ENCODE measurements at places on chromosomes 1 and 21.

DNA sequence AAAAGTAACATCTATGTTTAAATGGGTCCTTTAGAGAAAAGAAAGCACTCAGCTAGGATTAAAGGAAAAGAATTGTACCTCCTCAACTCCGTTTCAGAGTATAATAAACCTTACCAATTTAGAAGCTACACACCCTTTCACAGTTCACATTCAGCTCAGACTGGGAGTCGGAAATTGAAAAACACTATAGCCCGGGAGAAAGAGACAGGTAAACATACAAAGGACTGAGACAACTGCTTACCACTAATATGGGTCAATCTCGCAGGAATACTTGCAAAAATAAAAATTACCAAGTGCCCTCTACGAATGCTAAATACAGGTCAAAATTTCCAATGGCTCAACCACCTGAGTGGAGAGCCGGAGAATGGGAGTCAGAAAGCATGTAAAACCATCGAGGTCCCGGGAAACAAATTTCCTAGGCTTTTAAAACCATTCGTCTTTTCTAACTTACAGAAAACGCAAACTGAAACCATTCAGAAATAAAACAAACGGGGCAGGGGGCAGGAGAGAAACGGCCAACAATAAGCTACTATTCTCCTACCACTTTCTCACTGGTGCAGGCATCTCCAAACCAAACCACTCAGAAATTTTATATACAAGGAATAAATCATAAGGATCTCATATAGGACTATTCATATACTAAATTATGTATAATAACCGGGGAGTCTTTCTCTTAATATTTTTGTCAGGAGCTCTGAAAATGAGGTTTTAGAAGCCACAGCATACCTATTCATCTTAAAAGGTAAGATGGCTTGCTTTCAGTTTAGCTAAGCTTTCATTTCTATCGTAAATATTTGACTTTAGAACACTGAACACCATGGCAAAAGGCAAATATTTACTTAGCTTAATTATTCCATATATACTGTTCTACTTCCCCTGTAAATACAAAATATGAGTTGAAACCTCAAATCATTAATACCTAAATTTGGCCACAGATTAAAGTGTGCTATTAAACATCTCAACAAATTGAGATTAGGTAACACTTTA lies 136.5 kb downstream of the RERE start:
- DNase-seq = no peak

DNA sequence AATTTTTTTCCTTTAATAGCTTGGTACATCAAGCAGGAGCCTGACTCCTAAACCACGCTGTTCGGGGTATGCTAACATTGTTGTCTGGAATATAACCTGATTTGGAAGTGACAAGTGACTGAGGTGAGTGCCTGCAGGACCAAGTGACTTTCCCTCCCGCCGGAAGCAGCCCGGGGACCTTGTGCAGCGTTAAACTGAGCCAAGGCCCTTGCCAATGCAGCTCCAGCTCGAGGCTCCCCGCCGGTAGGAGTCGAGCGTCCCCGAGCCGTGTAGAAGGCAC lies 716 bp upstream of the MTARC1 start:
- DNase-seq = no peak

- no peak for DNase-seq
Observed at GRCh38 chr21:18518054-18518481, 114.5 kb upstream of the TMPRSS15 start.

DNA sequence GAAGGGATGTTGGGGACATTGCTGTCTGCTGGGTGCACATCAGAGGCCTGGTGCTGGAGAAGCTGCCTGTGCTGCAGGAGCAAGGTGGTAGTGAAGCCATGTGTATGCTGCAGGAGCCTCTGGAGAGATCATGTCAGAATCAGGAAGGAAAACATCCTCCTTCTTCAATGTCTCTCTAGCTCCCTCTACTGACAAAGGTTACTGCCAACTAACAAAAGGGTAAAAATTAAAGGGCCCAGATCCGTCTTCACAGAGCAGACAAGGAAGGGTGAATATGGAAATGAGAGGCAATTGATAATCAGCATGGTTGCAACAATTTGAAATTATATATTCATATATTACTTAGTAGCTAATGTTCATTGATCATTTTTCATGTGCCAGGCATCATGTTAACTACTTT lies 32.2 kb downstream of the FAM177B start:
- peak; percentile 47 for DNase-seq

GRCh38 chr1:230145953-230146476 lies 79.0 kb downstream of the GALNT2 start:
- peak; percentile 90 for DNase-seq

DNA sequence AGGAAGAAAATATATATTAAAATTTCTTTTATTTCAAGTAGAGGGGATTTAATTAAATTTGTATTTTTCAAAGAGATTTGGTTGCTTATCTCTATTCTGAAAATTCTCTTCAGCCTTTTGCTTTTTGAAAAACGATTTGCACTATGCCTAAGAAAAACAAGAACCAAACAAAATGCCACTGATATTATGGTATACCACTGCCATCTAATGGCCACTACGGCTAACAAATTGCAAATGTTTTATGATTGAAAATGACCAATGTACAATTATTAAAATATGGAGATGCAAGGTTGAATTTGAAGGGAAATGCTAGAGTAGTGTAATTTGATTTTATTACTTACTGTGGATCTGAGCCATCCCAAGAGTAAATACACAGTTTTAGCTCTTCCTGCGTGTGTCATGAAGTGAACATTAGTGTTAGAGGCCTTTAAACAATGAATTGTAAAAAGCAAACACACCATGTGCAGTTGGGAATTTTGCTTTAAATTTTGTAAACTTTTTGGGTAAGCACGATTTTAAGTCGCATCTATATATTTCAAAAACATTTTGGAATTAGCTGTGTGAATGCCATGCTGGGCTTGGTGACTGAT lies 137.4 kb upstream of the USP25 start:
- peak; percentile 55 for DNase-seq

DNA sequence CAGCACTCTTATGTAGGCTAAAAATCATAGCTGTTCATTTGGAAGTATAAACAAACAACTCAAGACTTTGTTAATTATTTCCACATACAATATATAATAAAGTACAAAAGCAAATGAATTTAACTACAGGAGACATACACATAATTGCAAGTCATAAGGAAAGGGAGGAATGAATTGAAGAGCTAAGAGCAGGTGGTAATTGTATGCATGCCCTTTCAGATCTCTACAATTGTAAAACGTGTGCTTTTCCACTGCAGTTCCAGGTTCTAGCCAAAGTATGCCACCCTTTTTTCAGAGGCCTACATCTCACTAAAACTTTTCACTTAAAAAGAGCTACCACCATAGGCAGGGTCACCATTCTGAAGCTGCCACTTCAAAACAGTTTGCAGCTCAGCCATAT lies 42.8 kb upstream of the HP1BP3 start:
- DNase-seq = no peak

DNA sequence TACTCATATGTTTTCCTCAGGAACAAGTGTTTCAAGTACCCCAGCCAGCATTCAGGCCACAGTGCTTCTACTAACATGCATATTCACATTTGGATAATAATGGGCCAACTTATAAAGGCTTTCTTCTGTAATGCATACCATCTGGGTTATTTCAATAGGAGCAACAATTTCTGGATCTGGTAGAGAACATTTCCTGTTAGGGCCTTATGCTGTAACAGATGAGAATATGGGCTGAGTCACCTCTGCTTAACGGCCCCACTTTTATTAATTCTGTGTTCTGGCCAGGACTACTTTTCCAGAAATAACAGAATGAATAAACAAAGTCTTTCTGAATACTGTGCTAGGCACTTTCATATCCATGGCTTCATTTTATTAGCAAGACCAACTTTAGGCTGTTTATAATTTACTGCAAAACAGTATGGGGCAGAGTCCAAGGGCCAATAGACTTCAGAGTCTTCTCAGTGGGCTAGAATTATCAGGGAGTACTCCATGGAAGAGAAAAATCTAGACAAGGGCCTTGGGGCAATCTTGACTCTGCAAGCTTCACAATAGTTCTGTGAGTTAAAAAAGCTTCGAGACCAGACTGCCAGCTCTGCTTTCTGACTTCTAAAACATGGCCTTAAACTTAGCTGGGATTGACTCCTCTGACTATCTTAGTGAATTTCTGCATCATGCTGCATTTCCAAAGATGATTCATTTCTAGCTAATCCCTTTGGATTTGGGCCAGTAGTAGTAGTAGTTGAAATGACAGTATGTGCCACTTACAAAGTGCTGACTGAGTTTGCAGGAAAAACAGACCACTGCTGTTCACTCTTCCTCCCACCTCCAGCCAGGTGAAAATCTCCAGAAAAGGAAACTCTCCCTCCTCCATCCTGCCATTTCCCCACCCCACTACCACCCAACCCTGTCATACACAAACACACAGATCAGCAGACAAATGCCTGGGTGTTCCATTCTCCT lies 8.2 kb upstream of the SSX2IP start:
- no peak for DNase-seq

DNA sequence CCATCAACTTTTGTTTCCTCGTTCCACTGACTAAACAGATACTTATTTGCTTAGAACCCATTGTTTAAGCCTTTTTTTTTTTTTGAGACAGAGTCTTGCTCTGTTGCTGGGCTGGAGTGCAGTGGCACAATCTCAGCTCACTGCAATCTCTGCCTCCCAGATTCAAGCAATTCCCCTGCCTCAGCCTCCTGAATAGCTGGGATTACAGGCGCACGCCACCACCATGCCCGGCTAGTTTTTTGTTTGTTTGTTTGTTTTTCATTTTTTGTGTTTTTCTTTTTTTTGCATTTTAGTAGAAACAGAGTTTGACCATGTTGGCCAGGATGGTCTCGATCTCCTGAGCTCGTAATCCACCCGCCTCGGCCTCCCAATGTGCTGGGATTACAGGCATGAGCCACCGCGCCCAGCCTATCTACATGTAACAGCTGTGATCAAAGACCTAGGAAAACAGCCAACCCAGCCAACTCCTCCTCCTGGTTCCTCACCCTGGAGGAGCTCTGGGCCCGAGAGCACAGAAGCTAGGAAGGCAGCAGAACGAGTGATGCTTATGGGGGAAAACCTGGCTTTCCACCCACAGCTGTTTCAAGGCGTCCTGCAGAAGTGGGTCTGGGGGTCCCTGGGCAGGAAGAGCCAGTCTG lies 32.9 kb downstream of the KCNN3 start:
- peak; percentile 41 for DNase-seq

DNA sequence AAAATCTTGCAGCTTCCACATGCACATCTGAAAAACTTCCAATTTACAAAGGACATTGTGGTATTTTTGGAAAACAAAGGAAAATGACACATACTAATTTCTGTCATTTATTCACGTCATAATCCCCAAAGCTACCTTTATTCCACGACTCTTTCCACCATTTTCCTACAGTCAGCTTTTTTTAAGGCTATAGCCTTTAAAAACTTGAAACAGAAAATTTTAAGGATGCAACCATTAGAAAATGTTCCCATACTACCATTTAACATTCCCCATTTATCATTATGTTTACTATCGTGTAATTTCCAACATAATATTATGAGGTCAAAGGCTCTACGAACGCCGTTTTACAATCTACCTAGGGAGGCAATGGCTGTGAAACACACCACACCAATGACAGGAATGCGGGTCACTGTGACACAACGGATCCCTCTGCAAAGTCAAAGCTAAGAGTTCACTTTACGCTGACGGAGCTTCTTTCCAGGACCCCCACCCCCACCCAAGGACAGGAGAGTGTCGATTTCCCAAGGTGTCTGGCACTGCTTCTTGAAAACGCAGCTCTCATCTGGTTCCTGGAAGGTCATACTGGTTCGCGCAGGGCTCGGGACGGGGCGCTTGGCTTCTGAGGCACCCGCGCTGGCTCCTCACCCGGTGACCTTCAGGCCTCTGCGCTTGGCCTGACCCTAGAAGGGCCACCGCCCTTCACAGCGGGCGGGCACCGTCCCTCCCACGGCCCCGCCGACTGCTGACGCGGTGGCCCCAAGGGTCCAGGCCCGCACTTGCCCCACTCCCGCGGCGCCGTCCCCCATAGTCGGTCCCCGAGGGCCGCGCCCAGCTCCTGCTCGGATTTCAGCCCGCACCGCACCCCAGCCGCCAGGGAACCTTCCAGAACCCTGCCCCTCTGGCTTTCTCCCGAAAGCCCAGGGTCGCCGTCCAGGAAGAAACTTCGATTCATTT lies 50.5 kb upstream of the ATF3 start:
- no peak for DNase-seq
